Stimulated activated CD4-positive, alpha-beta T cell treated with anti-CD3 and anti-CD28 coated beads, Interleukin-1b, Interleukin-23, amount 100 ng/mL, for 24 hours (primary cell): ENCODE measurements at places on chromosomes 6 and 20.
A peak's percentile ranks its signal among the peaks of the same experiment; 100 is the strongest.

GRCh38 chr20:44678990-44679611 is 27.6 kb upstream of the ADA start:
- no peak for DNase-seq

DNA sequence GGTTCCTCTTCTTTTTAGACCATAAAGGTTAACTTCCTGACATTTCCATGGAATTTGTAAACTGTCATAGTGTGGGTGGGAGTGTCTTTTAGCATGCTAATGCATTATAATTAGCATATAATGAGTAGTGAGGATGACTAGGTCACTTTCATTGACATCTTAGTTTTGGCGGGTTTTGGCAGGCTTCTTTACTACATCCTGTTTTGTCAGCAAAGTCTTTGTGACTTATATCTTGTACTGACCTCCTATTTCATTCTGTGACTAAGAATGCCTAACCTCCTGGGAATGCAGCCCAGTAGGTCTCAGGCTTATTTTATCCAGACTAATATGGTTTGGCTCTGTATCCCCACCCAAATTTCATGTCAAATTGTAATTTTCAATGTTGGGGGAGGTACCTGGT is 149.6 kb upstream of the SYNCRIP start:
- DNase-seq = no peak

GRCh38 chr6:167292301-167293087 is 1.4 kb downstream of the UNC93A start:
- no peak for DNase-seq

DNA sequence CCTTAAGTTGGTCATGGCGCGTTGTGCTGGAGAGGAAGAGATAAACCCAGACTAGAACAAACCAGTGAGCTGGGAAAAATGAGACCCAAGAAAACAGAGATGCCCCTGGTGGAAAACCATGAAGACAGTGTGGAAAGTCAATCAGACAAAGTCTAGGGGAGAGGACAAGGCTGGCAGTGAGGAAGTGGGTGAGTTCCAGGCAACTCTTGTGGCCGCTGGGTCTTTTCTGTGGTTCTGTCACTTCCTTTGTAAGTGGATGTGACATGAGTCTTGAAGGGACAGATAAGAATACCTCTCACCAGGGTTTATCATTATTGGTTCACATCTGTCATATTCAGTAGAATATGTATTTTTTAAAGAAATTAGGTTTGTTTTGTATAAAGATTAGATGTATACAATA is 738.4 kb downstream of the DHX35 start:
- no peak for DNase-seq

DNA sequence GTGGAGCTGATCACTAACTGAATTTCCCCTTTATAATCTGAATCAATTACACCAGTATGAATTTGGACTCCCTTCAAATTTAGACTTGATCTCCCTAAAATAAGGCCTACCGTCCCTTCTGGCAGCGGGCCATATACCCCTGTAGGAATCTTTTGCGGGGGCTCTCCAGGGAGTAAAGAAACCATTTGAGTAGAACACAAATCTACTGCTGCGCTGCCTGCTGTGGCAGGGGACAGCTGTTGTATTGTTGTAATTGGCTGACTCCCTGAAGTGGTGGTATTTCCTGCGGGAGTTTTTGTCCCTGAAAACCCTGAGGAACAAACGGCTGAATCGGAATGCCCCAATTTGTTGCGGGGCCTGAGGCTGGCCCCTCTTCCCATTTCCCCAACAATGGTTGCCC is 16.0 kb upstream of the PTCRA start:
- DNase-seq = no peak

GRCh38 chr6:34112126-34112525 is 33.8 kb downstream of the GRM4 start:
- no peak for DNase-seq

DNA sequence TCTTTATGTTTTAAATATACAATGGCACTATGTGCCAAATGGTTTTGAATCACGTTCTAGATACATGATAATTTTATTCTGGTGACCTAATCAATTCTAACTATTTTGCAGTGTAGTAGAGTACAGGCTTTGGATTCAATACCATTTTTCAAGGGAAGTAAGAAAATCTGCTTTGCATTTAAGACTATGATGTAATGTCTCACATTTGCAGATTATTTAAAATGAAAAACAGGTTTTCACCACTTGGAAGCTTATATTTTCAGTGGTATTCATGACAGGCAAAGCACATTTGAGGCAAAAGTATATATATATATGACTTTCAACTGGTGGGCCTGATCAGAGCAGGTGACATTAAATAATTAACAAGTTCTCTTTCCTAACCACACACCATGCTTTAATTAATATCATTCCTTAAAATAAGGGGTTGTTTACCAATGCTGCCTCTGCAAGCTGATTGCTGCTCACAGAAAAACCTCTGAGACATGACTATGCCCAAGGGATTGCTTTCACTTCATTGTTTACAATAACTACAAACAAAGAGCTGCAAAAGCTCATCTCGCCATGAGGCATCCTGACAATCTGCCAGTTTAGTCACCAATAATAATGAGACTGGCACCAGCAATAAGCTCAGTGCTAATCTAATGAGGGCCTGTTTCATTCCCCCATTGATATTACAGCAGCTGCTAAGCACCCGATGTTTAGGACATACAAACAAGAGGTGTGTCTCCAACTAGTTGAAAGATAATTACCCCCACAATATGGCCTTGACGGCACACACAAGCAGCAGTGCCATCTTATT is 1176.0 kb upstream of the GJE1 start:
- no peak for DNase-seq

- DNase-seq = no peak
Measured at GRCh38 chr6:47238456-47238995, 71.2 kb downstream of the TNFRSF21 start.

- peak; percentile 7 for DNase-seq
Measured at GRCh38 chr6:155103816-155104366, 108.8 kb downstream of the TIAM2 start.

GRCh38 chr6:10692965-10693538 is 1.4 kb downstream of the C6orf52 start:
- DNase-seq = no peak

GRCh38 chr6:113599444-113599843 is 257.7 kb upstream of the MARCKS start:
- DNase-seq = no peak

- no peak for DNase-seq
Measured at GRCh38 chr20:24473435-24474223, 4.2 kb downstream of the SYNDIG1 start.

DNA sequence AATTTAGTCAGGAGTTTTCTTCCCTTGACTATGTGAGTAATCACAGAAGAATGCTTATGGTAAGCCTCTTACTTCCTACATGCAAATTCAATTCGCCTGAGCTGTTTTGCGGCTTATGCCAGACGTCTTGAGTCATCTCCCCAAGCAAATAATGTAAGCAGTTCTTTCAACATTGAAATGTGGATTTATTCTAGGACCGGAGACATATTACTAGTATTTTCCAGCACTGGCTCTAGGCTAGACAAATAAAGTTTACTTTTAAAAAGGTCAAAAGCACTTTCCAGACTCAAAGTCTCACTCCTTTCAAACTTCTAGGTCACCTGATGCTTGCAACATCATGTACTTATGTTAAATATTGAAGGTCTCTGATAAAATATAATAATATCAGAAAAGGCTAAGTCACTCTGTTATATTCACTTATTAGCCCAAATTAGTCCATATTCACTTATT is 38.1 kb upstream of the NOX3 start:
- DNase-seq = peak; percentile 17

GRCh38 chr20:31691646-31692275 is 30.9 kb downstream of the BCL2L1 start:
- no peak for DNase-seq

DNA sequence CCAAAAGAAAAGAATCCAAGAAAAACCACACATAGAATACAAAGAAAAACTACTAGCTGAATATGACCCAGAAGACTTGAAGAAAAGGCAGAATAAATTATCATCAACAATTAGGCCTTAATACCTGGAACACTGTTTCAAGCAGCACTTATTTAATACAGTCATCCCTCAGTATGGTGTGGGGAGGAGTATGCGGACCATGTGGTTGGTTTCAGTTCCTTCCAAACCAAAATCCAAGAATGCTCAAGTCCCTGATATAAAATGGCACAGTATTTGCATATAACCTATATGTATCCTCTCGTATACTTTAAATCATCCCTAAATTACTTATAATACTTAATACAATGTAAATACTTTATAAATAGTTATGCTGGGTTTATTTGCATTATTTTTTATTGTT is 16.1 kb downstream of the CDK19 start:
- no peak for DNase-seq

- no peak for DNase-seq
Measured at GRCh38 chr6:163092876-163093275, 321.6 kb upstream of the QKI start.

DNA sequence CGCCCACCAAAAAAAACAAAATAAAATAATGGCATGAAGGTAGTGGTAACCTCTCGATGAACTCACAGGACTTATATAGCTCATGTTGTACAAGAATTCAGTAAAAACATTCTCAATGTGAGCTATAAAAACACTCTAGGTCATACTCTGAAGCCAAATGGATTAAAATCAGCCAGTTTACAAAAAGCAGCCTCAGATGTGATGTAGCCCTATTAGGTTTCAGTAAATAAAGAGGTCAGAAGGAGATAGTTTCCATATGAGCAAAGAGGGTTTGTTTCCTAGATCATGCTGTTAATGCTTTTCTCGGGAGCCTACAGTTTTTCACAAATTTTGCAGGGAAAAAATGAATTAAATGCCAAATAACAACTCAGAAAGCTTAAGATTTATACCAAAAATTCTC is 319.5 kb upstream of the HSF2 start:
- DNase-seq = no peak

- DNase-seq = no peak
Measured at GRCh38 chr6:151425561-151425960, 26.4 kb downstream of the RMND1 start.

DNA sequence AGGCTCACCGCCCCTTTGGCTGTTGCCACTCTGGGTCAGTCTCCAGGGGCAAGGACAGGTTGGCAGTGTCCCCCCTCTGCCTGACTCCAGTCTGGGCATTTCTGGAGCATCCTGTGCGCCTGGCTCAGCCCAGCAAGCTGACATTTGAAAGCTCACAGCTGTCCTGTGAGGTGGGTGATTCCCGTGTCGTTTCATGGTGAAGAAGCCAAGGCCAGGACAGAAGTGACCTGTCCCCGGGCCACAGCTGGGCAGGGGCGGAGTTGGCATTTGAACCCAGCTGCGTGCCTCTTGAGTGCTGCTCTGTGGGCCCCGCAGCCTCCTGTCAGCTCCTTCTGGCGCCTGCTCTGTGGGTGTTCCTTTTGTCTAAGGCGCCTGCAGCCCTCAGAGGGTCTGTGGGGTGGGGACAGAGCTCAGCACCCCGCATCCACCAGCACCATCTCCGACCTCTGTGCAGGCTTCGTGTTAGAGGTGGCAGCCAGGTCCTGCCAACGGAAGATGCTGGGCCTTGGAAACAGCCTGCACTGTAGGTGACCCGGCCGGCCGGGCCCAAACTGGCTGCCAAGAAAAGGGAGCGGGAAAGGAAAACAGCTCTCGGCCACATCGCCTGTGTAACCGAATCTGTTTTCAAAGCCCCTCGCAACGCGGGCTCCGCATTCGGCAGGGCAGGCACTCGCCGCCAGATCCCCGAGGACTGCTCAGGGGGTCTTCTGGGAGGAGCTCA is 5.8 kb upstream of the GATA5 start:
- no peak for DNase-seq

DNA sequence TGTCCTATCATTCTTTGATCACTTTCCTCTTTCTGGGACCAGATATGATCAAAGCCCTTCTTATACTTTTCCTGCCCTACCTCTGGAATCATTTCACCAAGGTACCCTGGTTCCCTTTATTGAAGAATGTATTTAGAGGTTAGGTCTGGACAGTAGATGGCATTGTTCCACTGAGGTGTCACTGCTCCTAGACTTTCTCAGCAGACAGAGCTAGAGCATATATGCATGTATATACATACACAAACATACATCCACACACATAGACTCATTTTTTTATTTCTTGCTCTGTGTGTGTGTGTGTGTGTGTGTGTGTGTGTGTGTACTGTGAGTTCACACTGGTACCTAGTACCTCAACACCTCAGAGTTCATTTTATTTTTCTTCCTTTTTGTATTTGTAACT is 40.9 kb downstream of the PTPRA start:
- no peak for DNase-seq

DNA sequence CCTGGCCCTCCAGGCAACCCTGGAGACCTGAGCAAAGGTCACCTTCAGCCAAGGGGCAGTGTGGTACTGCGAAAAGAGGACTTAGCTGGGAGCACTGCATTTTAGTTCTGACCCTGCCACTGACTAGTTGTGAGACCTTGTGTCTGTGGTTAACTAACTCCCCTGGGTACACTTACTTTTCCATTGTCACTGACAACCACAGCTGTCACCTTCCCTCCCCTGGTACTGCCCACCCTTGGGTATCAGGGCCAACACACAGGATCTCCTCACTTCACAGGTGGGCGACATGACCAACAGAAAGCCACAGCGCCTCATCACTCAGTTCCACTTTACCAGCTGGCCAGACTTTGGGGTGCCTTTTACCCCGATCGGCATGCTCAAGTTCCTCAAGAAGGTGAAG is 21.6 kb upstream of the GNRH2 start:
- no peak for DNase-seq

- no peak for DNase-seq
Measured at GRCh38 chr6:168584249-168584648, 143.3 kb downstream of the SMOC2 start.
